Activated effector memory CD4-positive, alpha-beta T cell treated with anti-CD3 and anti-CD28 coated beads, Interleukin-2, amount 50 U/mL, for 16 hours (primary cell): ENCODE measurements at places on chromosomes 5 and 9.

- no peak for DNase-seq
These were observed 78.6 kb upstream of the MYO10 start for GRCh38 chr5:17014686-17015085.

GRCh38 chr9:89342948-89343347, 24.6 kb downstream of the SECISBP2 start:
- no peak for DNase-seq

GRCh38 chr5:172683264-172683644, 42.2 kb downstream of the NEURL1B start:
- no peak for DNase-seq

DNA sequence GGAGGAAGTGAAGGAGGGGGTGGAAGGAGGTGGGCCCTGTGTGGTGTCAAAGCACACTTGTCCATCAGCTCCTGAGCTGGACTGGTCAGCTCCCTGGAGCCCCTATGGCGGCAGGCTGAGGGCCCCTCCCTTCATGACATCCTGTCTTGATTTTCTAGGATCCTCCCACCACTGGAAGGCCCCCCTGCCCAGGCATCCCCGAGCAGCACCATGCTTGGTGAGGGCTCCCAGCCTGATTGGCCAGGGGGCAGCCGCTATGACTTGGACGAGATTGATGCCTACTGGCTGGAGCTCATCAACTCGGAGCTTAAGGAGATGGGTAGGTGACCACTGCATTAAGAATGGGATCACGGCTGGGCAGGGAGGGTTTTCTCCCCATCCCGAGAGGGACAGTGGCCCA, 34.2 kb downstream of the JADE2 start:
- DNase-seq, result no peak

DNA sequence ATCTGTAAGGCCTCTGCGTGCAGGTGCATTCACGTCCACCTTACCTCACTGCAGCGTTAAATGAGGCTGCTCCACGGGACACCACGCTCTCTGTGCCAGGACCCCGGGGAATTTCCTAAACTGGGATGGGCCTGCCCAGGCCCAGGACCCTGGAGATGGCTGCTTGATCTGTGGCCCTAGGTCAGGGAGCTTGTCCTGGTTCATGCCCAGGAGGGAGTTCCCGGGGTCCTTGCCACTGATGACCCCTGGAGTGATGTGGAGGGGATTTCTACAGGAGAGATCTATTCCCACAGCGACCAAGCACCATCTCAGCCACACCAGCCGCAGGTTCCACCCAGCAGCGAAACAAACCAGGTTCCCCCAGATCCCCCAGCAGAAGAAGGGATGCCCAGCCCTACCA, 3.5 kb downstream of the OR2V1 start:
- no peak for DNase-seq

DNA sequence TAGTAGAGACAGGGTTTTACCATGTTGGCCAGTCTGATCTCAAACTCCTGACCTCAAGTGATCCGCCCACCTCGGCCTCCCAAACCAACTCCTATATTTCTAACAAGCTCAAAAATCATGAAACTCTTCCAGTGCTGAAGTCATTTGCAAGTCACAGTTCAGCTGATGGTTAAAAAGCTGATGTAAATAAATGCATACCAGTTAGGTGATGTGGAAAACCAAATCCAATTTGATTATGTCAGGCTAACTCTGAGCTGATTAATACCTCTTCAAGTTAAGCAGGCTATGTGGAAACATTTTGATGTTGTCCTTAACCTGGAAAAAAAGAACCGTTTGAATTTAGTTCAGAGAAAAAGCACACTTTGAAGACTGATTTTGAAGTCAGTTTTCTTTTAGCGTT, 51.0 kb downstream of the TMEM252 start:
- no peak for DNase-seq

DNA sequence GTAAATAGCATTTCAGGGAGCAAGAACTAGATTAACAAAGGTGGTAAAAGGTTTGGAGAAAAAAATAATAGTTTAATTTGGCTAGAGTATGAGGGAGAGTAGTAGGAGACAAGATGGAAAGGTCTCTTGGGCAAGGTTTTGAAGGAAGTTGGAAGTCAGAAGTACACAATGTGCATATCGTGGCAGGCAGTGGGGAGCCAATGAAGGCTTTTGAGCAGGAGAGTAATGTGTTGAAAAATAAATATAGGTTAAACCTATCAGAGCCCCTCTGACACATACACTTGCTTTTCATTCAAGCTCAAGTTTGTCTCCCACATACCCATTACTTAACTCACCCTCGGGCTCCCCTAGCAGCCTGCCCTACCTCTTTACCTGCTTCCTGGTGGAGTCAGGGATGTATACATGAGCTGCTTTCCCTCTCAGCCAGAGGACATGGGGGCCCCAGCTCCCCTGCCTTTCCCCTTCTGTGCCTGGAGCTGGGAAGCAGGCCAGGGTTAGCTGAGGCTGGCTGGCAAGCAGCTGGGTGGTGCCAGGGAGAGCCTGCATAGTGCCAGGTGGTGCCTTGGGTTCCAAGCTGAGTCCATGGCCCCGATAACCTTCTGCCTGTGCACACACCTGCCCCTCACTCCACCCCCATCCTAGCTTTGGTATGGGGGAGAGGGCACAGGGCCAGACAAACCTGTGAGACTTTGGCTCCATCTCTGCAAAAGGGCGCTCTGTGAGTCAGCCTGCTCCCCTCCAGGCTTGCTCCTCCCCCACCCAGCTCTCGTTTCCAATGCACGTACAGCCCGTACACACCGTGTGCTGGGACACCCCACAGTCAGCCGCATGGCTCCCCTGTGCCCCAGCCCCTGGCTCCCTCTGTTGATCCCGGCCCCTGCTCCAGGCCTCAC, at the start of gene CA9:
CA9 (plus strand) TSS at position 797 of the 893 bp plus-strand sequence; CDS start at position 829, 32 bp downstream.
- DNase-seq, result no peak

- no peak for DNase-seq
These were observed 39.1 kb downstream of the CTNNA1 start for GRCh38 chr5:138792195-138792790.

- no peak for DNase-seq
These were observed 89.5 kb upstream of the PUM3 start for GRCh38 chr9:2933165-2934095.
